ENCODE measurements at places on chromosomes 2 and 18.

- DNase-seq = no peak
Measured at GRCh38 chr2:705971-706511, 28.8 kb upstream of the TMEM18 start.

DNA sequence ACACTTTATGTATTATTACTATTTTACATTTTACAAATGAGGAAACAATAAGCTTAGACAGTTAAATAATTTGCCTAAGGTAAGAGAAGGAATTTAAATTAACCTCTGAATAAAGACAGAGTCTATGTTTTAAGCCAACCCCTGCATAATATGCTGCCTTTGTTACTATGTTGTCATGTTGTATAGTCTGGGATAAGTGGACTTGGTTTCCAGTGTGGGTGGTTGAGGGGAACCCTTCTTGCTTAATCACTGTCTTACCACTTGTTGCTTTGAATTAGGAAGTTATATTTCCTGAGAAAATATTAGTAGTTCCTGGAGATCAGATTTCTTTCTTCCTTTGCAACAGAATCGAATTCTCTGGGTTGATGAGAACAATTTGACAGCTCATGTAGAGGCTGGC lies 52.6 kb downstream of the AGPS start:
- DNase-seq = no peak

DNA sequence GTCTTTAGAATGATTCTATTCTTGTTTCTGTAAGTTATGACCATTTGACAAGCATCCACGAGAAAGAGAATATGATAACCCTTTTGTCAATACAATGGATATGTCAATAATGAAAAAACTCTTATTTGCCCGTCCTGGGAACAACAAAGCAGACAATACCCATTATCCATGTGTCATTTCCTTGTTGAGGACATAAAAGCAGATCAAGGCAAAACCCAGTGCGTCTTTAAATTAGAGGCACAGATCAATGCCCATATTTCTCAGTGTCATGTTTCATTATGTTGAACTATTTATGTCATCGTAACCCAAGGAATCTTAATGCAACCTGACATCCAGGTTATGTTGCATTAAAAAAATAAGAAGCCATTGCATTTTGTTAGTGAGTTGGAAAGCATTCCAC lies 365.0 kb upstream of the CELF4 start:
- no peak for DNase-seq

DNA sequence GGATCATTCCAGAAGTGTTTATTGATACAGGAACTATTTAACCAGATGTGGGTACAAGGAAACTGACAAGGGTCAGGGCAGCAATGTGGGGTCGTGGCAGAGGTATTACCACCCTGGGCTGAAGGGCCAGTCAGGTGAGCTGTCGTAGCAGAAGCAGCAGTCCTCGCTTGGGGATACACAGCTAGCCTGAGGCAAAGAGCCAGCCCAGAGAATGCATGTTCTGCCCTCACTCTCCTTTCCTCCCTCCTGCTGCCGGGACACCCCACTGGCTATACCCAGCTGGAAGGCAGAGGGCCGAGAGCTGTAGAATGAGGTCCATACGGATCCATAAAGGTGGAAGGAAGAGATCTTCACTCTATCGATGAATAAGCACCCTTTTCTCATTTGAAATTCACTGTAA lies 32.2 kb upstream of the GBX2 start:
- no peak for DNase-seq

- DNase-seq = no peak
Measured at GRCh38 chr2:212021947-212022346, 516.7 kb downstream of the ERBB4 start.

- no peak for DNase-seq
Measured at GRCh38 chr18:26097563-26097962, 7.2 kb upstream of the SS18 start.
